CD8-positive, alpha-beta memory T cell (primary cell): ENCODE measurements at places on chromosomes 7 and 10.

DNA sequence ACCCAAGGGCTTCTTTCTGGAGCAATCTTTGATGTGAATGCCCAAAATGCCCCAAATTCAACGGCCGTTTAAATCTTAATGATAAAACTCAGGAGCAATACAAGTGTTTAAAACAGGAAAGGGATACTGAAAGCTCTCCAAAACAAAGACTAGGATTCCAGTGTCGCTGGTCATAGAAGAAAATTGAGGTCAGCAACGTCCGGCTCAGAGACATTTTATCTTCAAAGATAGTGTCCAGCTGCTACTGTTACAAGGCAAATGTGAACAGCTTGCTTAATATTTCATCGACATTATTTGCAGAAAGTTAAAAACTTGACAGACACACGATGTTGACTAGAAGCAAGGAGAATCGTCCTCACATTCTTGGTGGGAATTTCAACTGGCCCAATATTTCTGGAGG, 15.4 kb upstream of the CTBP2 start:
- DNase-seq = no peak

DNA sequence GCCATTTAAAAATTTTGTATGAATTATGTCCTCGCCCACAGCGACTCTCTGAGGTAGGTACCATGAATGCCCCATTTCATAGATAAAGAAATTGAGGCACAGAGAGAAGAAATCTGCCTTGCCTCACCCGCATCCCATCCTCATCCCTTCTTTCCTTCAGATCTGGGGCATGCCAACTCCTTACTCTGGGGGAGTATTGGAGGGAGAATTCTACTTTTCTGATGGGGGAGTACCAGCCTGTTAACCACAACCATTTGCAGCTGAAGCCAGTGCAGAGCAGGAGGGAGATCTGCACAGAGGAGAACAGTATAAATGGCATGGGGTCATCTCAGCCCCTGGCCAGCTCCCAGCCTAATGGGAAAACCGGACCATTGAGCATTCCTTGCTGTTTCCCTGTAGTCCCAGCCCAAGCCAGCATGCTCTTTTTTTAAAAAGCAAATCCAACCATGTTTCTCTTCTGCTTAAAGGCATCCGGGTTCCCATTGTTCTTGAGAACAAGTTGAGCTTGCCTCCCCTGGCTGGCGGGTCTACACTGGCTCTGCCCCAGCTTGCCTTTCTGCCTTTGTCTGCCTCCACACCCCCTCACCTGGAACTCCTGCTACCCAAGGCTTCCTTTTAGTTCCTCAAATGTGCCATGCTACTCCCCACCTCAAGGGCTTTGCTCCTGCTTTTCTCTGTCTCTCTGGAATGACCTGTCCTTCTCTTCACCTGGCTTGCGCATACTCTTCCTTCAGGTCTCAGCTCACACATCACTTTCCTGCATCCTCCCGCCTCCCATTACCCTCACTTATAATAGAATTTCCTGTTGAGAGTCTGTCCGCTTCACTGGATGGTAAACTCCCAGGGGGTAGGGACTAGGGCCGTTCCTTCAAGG, 8.8 kb upstream of the ZNF503 start:
- no peak for DNase-seq

DNA sequence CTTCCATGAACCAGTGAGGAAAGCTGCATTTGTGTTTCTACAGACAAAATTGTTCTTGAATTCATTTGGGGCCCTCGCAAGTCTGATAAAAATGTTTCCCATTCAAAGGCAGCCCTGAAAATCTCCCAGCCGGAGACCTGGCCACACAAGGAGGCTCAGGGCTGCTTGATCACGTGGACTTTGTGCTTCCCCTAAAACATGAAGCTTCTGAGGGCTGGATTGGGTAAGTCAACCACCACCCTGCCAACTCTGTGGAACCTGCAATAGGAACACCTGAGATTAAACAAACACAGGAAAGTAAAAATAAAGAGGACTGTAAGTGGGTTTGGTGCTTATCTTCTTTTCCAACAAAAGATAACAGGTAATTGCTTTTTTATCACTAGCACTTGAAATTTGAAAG, 133.8 kb downstream of the C10orf90 start:
- no peak for DNase-seq

GRCh38 chr7:142414135-142414534, 156.3 kb upstream of the PRSS58 start:
- DNase-seq = no peak

GRCh38 chr7:22823142-22823497, 471 bp upstream of the TOMM7 start:
- DNase-seq = no peak

GRCh38 chr10:43892062-43892770, 243.5 kb upstream of the ZNF32 start:
- DNase-seq = no peak

GRCh38 chr10:124768791-124769190, 22.9 kb downstream of the EEF1AKMT2 start:
- no peak for DNase-seq

GRCh38 chr7:16465469-16466361, at the start of gene SOSTDC1:
SOSTDC1 (minus strand) TSS chr7:16465738; CDS start chr7:16465668, 70 bp downstream.
- no peak for DNase-seq

- no peak for DNase-seq
Measured at GRCh38 chr7:106248600-106248999, 36.2 kb downstream of the NAMPT start.
